ENCODE measurements at places on chromosomes 12 and 14.

DNA sequence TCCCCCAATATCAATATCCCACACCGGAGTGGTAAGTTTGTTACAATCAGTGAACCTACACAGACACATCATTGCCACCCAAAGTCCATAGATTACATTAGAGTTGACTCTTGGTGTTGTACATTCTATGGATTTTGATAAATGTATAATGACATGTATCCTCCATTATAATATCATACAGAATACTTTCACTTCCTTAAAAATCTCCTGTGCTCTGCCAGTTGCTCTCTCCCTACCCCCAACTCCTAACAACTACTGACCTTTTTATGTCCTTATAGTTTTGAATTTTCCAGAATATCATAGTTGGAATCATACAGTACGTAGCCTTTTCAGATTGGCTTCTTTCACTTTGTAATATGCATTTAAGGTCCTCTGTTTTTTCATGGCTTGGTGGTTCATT is 48.4 kb downstream of the SLC4A8 start:
- no peak for DNase-seq

DNA sequence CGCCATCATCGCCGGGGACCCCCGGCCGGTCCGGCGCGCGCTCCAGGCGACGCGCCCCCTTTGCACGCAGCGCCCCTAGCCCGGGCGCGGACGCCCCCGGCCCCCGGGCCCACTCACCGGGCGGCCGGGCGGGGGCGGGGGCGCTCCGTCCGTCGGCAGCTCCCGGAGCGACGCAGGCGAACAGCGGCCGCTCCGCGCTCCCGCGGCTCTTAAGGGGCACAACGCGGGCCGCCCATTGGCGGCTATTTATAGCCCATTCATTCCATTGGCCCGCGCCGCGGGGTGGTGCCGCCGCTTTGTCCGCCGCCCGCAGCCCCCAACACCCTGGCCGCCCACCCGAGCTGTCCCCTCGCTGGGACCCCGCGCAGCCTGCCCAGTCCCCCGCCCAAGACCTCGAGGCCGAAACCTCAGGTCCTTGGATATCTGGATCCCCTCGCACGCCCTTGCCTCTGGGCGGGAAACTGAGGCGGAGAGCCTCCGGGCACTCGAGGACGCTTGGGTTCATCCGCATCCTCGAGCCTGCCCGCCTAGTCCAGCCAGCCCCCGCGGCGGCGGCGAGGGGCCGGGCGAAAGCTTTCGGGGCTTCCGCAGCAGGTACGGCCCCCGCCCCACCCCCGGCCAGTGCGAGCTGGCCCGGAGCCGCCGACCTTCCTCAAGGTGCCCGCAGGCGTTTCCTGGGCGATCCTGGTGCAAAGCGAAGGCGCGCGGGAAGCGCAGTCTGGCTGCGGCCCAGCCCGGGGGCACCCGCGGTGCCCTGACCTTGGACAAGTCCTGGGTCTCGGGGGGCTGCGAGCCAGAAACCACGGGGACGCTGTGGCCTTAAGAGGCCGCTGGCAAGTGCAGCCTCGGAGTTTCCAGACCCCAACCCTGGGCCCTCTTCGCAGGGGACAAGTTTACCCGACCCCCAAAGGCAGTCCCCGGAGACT is at the start of gene CKB:
TSS of gene CKB (minus strand) at position 182 of the 926 bp plus-strand sequence. CDS start 337 bp downstream, outside the sequence.
- no peak for DNase-seq

GRCh38 chr12:52230364-52231281 is 2.4 kb upstream of the KRT7 start:
- DNase-seq = no peak

DNA sequence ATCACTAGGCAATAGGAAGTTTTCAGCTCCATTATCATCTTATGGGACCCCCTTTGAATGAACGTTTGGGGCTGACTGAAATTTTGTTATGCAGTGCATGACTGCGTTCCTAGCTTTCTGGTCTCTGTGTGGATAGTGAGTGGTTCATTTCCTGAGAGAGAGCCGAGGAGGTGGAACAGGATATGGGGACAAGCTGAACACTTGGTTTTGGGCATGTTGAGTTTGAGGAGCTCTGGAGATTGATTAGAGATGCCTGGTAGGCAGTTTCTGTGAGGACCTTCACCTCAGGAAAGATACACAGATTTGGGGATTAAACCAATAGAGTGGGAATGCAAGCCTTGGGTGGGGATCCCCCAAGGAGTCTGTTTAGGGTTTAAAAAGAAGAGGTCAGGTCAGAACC is 27.7 kb downstream of the TEAD4 start:
- no peak for DNase-seq

GRCh38 chr14:104600141-104600643 is 4.4 kb downstream of the TMEM179 start:
- no peak for DNase-seq

GRCh38 chr12:3313675-3314663 is 177.0 kb upstream of the PRMT8 start:
- DNase-seq = no peak

- no peak for DNase-seq
These were observed 1.8 kb downstream of the SMIM41 start for GRCh38 chr12:52081263-52081733.

- no peak for DNase-seq
These were observed 30.8 kb upstream of the LRRC10 start for GRCh38 chr12:69641546-69641945.

- DNase-seq = no peak
These were observed 19.8 kb downstream of the SLC16A7 start for GRCh38 chr12:59615392-59616165.

DNA sequence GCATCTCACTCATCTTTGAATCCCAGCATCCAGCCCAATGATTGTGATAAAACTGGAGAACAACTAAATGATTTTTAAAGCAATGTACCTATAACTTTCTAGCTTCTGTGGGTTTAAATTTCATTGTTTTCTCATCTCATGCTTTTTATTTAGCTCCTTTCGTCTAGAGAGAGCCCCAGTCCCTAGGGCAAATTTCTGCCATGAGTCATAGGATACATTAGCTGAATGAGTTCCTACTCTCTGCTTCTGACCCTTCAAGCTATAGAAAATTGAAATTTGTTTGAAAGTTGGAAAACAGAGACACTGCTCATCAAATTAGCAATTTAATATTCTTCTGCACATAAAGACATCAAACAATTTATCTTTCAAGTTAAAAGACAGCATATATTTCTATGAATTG is 113.9 kb downstream of the KIF21A start:
- DNase-seq = no peak

- no peak for DNase-seq
These were observed 268.3 kb downstream of the C12orf50 start for GRCh38 chr12:87760943-87761342.

DNA sequence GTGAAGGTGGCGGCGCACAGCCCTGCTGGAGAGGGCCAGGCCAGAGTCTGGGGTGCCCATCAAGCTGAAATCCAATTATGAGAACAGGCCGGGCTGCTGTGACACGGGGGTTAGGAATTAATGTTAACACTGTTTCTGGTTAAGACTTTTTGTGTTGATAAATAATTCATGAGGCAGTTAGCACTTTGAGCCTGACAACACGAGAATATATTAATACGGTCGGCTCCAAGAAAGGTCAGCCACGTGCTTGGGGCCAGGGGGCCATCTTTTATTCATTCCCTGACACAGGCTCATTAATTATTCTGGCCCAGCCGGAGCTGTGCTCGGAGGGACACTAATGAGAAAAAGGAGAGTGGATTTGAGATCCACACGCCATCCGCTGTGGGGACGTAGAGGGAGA is 45.1 kb downstream of the FBRSL1 start:
- DNase-seq = no peak

DNA sequence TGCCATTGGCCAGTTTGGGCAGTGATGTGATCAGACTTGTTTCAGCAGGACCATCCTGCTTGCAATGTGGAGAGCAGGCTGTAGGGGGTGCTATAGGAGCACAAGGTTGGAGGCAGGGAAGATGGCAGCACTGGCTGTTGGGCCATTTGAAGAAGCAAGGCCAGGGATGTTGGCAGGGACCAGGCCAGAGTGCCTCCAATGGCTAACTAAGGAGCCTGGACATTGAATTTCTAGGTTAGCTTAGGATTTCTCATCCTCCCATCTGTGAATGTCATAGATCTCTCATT is 23.5 kb downstream of the FGF23 start:
- DNase-seq = peak; percentile 54

DNA sequence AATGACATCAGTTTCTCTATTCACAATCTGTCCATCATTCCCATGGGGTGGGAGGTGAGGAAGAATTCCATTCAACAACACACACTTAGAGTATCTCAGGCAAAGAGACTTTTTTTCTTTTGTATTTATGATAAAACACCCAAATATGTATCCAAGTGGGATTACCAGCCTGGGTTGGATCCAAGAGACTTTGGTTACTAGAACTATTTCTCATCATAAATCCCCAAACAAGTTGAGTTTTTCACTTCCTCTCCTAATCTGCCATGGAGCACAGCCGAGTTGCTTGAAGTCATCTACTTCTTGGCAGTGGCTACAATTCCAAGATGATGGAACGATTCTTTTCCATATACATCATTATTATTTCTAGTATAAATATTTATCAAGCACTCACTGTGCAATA is 209.2 kb upstream of the HMGA2 start:
- no peak for DNase-seq

DNA sequence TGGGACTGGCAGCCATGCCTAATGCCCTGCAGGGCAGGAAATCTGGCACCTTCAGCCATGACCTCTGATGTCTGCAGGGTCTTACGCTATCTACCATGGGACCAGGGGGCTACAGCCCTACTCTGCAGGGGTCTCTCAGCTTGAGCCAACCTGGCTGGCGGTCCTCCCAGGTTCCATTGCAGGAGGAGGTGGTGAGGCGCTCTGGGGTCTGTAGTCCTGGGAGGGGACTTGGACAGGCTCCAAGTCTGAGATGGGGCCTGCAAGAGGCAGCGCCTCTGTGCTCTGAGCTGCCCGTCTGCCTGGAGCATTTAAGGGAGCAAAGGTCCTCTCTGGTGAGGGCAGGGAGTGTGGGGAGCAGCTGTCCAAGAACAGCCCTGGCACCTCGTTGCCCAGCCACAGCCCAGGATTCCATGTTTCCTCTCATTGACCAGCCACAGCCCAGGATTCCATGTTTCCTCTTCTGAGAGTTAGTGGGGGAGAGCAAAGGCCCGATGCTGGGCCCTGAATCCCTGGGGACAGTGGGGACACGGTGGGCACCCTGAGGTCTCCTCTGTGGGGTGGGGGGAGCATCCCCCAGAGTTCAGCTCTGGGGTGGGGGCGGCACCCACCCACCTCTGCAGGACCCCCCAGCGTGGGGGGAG is 655 bp downstream of the PLD4 start:
- no peak for DNase-seq

DNA sequence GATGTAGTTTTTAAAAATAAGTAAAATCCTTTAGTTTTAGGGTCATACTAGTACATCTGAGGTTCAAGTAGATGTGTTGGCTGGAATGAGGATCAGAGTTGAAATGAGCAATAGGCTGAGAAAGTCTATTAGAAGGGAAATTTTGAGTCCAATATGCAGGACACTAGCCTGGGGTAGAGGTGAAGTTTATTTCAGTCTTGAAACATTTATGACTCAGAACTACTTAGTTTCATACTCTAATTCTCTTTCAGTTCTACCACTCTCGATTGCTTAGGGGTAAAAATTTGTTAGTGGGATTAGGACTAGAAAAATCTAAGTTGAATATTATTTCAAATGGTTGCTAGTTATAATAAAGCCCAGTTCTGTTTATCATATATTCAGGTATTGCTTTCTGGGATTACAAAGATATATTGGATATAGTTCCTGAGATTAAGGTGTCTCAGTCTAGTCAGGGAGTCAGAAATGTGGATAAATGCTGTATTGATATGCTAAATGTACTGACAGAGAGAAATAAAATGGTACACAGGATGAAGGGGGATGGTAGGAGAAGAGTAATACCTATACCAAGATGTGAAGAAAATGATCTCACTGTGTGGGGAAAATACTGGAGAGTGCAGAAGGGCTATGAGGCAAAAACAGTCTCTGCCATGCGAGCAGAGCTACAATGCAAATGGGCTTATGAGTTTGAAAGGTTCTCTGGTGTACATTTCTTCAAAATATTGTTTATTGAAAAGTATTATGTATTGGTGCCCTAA is 395.8 kb upstream of the FBXO33 start:
- DNase-seq = no peak

DNA sequence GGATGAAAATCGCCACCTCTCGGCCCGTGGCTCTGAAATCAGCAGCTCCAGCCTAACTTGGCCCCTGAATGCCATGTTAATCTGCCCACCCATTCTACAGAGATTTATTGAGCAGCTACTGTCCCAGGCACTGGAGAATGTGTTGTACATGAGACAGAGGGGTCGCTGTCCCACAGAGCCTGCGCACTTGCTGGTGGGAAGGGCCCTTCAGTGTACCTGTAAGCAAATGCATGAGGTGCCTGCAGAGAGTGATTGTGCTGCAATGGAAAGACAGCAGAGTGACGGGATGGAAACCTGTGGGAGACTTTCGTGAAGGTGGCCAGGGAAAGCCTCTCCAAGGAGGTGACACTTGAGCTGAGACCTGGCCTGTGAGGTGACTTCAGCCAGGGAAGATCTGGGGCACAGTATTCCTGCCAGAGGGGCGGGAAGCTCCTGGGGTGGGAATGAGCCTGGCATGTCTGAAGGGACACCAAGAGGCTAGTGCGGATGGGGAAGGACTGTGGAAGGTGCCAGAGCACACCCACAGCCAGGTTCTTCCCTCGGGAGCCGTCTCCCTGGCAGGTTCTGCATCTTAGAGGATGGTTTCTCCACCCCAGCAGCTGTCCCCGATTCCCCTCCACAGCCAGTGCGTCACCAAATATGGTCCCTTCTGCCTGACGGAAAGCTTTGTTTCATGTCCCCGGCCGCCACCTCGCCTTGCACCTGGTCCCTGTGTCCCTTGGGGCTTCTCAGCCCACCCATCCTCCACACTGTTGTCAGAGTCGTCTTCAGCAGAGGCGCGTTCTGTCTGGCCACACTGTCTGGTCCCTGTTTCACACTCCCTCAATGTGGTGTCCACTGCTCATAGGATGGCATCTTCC is 8.7 kb downstream of the SMIM41 start:
- DNase-seq = no peak

DNA sequence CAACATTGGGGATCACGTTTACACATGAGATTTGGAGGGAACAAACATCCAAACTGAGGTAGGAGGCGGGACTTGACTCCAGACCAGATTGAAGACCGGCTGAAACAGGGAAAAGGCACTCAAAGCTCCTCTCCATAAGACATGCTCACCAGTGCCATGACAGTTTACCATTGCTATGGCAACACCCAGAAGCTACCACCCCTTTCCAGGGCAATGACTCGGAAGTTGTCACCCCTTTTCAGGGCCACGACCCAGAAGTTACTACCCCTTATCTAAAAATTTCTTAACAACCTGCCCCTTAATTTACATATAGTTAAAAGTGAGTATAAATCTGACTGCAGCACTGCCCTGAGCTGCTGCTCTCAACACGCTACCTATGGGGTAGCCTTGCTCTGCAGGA is 34.1 kb downstream of the TMEM233 start:
- no peak for DNase-seq

DNA sequence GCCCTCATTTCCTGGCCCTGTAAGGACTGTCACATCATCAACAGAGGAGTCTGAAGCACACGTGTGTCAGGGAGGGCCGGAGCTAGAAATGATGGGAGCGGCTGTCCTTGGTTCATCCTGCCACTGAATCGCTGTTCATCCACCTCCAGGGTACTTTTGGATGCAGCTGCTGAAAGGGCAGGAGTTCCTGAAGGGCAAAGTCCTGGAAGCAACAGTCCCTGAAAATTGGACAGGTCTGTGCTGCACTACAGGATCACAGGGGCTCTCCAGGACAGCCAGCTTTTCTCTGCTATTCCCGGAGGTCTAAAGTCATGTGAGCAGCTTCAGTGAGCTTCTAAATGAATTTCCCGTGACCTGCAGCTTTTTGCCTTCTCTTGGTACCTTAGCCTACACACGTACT is 17.7 kb downstream of the POU6F1 start:
- DNase-seq = no peak

GRCh38 chr12:9244894-9245293 is 36.7 kb upstream of the PZP start:
- peak; percentile 53 for DNase-seq

- DNase-seq = no peak
These were observed at the start of gene LRRC43 for GRCh38 chr12:122182887-122183587. Gene LRRC43, plus strand, starts transcription at chr12:122183123. Its CDS starts 22 bp downstream, at chr12:122183145.
